ENCODE measurements at places on chromosomes 2 and 18. TPM values are rescaled to one million over a fixed set of nuclear protein-coding genes. Genes with fewer than 3 reads are reported as not detected.
A peak's percentile ranks its signal among the peaks of the same experiment; 100 is the strongest.

DNA sequence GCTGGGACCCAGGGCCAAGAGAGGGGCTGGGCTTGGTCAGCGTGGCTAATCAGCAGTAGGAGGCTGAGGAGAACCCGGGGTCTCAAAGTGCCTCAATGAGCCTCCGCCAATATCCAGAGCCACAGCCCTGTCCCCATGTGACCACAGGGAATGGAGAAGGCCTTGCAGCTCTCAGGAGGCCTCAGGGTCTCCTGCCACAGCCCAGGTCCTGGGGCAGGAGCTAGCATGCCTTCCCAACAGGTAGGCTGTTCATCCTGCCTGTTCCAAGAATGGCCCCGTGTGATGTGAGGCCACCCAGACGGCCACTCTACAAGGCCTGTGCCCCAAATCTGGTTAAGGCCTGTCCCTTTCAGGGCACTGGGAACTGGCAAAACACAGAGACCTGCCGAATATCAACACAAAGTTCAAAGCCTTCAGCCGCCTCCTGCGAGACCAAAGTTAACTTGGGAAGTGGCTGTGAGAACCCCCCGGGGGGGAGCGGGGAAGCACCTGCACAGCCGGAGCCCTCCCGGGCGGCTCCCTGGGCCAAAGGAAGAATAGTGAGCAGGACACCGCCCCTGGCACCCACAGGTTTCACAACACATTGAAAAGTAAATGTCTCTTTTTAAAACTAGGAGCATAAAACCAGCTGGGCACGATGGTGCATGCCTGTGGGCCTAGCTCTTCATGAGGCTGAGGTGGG is 4.5 kb upstream of the LIMS2 start:
- no peak for DNase-seq

- DNase-seq = no peak
Measured at GRCh38 chr2:1553671-1554295, 140.5 kb downstream of the TPO start.

DNA sequence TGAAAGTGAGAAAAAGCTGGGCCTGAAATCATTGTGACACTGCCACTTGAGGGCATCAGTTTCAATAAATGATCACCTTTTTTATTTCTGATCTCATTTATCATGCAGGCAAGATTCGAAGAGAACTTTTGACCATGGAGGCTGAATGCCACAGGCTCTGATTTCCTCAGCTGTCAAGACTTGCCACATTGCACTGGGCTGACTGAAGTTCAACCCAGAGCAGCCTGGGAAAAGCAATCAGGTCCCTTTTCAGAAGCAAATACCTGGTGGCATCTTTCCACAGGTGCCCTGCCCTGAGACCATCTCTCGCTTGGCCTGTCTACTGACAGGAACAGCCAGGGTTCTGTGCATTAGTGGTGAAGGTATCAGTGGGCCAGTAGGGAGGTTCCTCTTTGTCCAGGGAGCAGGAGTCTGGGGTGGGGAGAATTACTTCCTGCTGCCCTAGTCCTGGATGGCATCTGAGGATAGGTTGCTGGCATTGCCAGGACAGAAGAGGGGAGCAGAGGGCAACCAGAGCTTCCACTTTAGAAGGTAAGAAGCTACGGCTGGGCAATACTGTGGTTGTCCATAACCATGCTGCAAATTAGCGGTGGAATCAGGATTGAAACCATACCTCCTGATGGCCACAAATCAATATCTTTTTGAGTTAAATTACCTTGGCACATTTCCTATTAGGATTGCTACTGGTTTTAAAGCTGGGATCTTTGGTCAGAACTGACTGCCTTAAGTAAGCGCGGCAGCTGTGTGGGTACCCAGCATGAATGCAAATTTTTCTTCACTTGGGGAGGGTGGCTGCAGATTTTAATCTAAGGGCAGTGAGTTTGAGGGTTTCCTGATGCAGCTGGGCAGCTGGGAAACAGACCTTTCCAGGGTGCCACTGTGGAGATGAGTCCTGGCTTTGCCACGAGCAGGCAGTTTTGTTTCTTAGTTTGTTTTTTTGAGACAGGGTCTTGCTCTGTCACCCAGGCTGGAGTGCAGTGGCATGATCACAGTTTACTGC is 394.5 kb downstream of the ALK start:
- DNase-seq = no peak

DNA sequence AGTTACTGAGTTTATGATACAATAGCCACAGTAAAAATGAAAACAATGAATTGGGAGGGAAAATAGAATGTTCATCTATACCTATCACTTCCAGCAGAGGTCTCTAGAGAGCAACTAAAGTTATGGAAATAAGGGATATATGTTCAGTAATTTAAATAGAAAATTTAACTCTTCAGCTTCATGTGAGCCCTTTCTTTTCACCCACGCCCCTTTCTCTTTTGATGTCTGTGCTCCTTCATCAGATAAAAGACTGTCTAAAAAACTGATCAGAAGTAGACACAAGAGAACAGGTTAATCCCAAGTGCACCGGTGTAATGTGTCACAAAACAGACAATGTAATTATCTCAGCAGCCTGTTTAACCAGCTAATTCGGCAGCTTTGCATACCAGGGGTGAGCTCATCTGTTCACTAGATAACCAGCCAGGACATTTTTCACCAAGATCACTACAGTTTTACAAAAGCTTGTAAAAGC is 238.5 kb upstream of the ERBB4 start:
- DNase-seq = no peak

- DNase-seq = peak; percentile 58
Measured at GRCh38 chr2:96108541-96109360, 7.6 kb downstream of the ADRA2B start.

GRCh38 chr2:186612555-186613440 is 22.9 kb downstream of the ITGAV start:
- DNase-seq = no peak

- no peak for DNase-seq
Measured at GRCh38 chr2:31413025-31413424, 1.5 kb downstream of the XDH start.

DNA sequence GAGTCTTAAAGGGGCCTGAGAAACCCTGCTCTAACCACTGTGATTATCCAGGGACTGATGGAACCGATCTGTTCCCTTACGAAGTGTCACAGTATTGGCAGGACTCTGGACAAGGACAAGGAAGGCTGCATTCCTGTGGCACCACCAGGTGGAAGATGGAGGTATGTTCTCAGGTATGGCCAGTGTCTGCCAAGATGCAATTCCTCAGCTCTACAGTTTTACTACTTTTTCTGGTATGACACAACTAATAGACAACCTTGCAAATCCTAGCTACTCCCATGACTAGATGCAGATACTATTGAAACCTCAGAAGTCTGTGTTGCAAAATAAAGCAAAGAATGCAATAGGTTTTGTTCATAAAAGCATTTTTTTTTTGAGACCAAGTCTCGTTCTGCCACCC is 14.6 kb downstream of the RAB31 start:
- no peak for DNase-seq

DNA sequence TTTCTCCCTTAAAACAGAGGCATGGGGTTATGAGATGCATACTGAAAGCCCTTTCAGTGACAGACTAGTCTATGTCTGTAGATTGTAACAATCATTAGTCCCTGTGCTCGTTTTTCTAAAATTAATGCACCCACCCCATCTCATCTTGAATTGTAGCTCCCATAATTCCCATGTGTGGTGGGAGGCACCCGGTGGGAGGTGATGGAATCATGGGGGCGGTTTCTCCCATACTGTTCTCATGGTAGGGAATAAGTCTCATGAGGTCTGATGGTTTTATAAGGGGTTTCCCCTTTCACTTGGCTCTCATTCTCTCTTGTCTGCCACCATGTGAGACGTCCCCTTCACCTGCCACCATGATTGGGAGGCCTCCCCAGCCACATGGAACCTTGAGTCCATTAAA is 100.9 kb downstream of the AP1S3 start:
- no peak for DNase-seq

DNA sequence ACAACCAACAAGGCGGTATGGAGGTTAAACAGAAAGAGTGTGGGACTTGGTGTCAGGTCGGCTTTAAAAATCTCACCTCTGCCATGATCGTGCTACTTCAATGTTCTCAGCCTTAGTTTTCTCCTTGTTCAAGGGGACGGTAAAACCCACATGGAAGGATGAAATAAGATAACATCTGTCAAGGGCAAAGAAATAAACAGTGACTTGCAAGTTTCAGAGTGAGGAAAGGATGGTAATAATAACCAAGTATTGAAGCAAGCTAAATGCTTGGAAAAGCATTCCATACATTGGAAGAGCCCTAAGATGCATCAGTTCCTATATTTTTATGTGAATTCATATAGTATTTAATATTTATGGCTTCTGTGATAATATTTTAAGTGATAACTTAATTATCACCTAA is 29.8 kb upstream of the LMAN1 start:
- DNase-seq = no peak

DNA sequence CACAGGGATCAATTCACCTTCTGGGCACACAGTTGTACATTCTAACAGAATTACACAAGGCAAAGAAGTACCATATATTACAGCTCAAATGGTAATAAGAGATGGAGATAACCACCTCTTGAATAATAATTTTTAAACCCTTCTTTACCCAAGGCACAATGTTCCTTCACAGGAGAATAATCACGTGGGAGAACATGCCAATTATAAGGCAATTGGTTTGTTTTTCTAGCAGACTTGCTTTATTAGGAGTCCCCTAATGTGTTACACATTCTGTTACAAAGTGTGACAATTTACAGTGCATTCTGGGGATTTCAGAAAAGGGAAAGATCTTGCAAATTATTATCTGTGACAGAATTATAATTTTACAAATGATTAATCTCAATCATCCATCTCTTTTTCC is 380.3 kb downstream of the RND3 start:
- no peak for DNase-seq

GRCh38 chr2:106107509-106108131 is 86.5 kb downstream of the UXS1 start:
- no peak for DNase-seq

DNA sequence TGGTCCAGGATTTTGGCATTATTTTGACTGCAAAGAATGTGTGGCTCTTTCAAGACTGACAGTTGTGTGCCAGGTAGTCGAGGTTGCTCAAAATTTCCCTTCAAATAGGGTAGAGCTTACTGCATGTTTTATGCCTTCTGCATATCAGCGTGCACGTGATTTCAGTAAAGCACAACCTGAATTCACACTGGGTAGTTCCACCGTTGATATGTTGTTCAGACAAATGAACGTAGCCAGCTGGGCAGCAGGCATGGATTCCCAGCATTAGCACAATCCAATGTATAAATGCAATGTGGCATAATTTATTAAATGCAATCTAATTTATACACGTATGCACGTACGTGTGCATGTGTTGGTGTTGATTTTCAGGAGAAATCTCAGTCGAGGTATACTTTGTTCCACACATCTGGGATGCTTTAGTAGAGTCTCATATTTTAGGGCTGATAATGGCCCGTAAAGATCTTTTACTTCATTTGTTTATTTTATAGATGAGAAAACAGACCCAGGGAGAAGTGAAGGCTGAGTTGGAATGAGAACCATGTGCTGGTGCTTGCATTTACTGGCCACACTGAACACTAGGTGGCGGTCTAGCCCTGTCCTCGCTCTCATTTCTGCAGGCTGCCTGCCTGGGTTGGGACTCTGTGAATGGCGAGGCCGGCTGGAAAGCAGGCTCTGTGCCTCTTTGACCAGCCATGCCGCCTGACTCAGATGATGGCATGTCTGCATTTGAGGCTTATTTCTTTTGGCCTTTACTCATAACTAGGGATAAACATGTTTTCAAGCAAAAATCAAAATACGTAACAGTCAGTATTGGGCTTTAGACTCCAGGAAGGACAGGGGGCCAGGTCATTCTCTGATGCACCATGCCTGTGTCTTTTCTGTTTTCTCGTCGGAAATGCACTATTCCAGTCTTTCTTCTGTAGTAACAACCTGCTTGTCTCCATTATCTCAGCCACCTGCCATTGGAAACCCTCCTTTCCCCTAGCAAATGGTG is 120.4 kb downstream of the RNF144A start:
- no peak for DNase-seq

DNA sequence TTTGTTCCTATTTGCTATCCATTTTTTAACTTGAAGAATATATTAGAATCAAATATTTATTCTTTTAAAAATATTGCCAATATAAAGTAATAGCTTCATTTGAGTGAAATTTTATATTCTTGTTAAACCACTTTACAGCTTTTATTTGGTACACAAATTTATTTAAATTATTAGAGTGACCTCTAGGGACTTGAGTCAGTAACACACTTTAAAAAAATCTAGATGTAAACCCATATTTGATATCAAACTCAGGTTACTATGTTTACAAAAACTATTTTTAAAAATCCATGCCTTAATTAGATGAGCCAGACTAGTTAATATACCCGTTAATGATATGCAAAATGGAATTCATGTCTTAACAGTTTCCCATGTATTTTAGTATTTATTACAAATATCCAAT is 134.6 kb downstream of the MAP4K4 start:
- no peak for DNase-seq

GRCh38 chr2:217090024-217090473 is 230.2 kb upstream of the TNP1 start:
- peak; percentile 64 for DNase-seq

GRCh38 chr2:195407783-195408182 is 249.2 kb upstream of the SLC39A10 start:
- no peak for DNase-seq

The FBXO48 gene
- 2.5 TPM for total RNA-seq

The UGT1A4 gene
- total RNA-seq = not detected

The GRB14 gene
- not detected for total RNA-seq

The GPATCH11 gene
- 13.2 TPM for total RNA-seq
